Left colon (tissue), 2 donors: ENCODE measurements at places on chromosomes 5 and 9.

DNA sequence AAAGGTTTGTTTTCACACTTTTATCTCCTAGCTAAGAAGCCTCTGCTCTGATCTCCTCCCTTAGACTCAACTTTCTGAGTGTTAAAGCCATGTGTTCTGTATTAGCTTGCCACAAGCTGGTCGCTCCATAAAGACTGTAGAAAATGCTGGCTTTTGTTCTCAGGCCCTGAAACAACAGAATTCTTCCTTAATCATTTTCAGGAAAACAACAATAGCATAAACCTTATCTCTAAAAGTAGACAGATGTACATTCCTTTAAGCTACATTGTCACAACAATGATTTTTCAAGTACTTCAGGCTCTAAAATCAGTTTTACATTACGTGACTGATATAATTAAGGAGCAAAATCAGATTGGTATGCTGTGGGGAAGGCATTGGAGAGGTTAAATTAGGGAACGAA is 41.9 kb downstream of the VCAN start:
- DNase-seq, result no peak

DNA sequence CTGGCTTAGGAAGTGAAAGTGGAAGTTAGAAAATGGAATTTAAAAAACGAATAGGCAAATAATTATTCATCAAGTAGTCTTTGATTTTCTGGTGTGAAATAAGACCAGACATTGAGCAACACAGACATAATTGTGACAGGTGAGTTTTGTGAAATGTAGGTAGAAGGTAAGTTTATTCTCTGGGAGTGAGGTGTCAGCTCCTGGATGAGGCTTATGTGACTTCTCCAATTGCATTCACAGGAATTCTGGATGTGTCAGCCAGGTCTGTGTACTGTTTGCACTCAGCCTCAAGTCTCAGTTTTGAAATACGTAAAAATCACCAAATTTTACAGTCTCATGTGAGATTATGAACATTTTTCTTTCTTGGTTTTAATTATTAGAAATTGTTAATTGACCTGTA is 537.6 kb downstream of the CETN3 start:
- DNase-seq, result no peak

DNA sequence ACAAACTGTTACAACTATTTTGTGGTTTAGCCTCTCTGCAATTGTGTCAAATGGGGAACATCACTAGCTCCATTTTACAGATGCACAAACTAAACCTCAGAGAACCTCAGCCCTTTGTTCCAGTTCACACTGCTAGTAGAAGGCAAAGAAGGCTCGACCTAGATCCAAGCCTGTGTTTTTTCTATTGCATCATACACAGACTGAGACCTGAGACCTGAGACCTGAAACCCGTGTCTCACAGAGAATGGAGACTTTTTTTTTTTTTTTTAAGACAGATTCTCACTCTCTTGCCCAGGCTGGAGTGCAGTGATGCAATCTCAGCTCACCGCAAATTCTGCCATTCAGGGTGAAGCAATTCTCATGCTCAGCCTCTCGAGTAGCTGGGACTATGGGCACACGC is 120.8 kb downstream of the GALNT10 start:
- DNase-seq, result no peak

DNA sequence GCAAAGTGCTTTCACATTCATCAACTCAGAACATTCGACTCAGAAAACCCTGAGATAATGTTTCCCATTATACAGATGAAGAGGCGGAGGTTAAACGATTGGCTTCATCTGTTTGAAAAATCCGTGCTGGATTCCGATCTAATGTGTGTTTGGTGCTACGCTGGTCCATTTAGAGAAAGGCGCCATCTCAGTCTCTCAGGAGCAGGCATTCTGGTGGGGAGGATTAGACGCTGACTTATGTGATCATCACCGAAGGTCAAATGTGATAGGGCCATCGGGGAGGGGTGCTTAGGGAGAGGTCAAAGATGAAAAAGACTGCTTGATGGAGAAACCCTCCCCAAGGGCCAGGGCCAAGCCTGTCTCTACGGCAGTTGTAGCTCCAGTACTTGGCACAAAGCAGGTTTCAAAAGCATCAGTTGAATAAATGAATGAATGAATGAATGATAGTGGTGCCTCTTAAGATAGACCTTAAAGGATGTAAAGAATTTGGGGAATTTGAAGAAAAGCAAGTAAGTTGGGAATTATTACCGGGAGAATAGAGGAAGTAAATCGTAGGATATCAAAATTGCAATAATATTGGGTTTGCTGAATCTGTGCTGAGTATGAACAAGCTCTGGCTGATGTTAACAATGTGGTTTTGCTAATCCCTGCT is 160.6 kb upstream of the SHB start:
- no peak for DNase-seq

- DNase-seq, result no peak
Observed at GRCh38 chr5:95895251-95895650, 66.4 kb downstream of the ELL2 start.

DNA sequence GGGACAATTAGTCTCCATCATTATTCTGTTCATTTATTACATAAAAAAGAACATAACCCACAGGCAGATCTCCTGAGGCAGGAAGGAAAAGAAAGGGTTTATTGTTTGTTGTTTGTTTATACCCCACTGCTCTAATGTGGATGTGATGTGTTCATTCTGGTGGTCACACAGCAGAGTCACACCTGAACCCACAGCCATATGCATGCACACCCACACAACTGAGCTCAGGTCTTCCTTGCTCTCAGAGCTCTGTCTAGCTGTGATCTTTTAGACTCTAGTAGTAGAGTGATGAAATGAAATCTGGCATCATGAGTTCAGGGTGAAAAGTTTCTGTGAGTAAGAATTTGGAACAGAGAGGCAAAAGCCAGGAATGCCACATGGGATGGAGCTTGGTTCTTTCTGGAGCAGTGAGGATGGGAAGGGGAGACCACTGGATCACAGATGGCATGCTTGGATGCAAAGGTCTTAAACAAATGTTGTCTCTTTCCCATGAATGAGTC is 227.0 kb downstream of the PAPPA start:
- no peak for DNase-seq

DNA sequence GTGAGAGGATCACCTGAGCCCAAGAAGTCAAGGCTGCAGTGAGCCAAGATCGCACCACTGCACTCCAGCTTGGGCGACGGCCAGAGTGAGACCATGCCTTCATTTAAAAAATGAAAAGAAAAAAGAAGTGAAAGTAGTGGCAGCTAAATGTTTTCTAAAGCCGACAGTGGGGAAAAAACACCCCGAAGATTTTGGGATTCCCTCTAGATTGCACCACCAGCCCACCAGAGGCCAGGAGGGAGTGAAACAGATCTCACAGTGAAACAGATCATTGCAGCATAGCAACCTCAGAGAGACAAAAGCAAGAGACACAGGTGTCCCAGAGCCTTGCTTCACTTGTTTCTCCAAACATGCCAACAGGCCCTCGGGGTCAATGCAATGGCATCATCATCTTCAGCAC is 156.8 kb downstream of the PAX5 start:
- DNase-seq, result no peak

DNA sequence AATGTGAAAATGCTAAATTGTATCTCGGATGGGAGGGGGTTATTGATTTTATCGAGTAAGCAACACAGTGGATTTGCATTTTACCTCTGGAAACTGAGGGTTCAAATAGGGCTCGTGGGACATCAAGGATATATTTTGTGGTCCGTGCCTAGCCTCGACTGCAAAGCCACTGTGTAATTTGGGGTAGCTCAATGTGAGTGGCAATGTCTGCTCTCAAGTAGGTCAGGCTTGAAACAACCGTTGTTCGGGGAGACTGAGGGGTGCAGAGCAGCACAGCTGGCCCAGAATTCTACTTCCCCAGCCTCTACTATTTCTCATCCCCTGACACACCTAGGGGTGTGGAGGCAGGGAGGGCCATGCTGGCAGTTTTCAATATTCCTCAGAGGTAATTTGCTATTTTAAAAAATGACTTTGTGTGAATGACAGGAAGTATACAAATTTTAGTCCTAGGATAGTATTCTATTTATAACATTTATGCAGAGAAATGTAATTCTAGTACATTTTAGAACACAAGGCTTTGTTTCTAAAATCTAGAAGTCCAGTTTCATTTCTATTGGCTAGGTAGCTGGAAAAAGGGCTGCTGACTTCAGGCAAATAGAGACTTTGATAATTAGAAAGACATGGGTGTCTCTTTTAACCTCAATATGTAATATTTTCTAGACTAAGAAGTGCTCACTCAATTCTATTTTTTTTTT is 1.4 kb upstream of the DAB2 start:
- no peak for DNase-seq

GRCh38 chr9:100697339-100697738 is 119.5 kb downstream of the CAVIN4 start:
- DNase-seq, result no peak
